ENCODE measurements at places on chromosomes 3 and 15.
A peak's percentile ranks its signal among the peaks of the same experiment; 100 is the strongest.

DNA sequence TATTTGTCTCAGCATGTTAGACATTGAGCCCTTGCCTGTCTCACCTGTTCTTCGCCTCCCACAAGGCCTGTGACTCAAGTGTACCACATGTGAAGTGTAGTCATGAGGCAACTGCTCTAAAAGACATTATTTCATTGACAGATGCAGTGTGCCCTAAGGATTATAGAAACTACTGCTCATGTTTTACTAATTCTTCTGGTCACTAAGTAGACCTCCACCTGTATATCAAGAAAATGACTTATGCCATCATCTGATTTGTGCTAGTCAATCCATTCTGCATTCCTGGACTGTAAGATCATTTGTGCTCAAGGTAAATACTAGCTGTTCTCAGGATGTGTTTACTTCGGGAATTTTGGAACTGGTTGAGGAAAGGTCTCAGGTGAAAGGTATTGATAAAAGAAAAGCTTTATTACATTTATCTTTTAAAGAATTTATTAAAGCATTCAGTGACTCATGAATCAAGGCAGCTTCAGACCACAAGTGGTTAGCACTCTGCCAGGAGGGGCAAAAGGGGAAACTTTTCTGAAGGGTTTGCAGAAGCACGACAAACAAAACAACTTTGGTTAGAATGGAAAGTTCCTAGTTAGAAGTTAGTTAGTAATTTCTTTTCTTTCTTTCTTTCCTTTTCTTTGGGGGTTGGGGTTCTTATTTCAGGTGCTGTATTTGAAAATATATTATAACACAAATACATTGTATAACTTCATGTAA lies 465.3 kb upstream of the CBLB start:
- peak; percentile 6 for DNase-seq

DNA sequence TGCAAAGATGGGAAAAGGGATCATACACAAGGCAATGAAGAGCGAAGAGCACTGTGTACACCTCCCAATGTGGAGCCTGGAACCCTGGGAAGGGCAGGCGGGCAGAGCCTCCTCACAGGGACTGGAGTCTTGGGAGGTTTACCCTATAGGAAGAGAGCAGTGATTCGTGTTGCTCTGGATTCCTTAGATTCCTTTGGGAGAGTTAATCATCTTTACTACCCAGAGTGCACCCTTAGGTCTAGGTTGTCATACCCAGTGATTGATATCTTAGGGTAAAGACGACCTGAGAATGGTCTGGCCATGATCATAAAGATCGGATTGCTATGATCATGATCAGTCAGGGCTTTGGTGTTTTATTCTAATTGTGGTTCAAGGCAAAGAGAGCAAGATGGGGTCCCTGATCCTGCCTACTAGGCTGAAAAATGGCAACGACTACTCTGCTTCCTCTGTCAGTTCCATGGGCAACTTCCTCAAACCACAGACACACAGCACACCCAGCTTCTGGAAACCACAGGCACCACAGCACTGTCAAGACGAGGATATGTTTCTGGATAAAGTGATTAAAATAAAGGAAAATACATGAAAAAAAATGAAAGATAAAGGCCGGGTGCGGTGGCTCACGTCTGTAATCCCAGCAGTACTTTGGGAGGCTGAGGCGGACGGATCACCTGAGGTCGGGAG lies 20.4 kb upstream of the MAP6D1 start:
- no peak for DNase-seq

DNA sequence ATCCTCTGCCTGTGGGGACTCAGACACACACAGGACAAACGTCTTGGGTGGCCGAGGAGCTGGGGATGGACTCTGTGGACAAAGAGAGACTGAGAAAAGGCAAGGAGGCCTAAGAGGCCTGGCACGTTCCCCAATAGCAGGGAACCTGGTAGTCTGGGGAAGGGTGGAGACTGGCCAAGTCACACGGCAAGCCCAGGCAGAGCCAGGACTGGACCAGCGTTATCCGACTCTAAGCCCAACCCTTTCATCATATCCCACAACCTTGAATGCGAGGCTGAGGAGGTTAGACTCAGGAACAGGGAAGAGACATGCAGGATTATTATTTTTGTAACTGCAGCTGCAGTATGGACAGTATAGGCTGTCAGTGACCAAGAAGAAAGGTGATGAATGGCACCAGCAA lies 53.4 kb downstream of the SLC6A11 start:
- no peak for DNase-seq

DNA sequence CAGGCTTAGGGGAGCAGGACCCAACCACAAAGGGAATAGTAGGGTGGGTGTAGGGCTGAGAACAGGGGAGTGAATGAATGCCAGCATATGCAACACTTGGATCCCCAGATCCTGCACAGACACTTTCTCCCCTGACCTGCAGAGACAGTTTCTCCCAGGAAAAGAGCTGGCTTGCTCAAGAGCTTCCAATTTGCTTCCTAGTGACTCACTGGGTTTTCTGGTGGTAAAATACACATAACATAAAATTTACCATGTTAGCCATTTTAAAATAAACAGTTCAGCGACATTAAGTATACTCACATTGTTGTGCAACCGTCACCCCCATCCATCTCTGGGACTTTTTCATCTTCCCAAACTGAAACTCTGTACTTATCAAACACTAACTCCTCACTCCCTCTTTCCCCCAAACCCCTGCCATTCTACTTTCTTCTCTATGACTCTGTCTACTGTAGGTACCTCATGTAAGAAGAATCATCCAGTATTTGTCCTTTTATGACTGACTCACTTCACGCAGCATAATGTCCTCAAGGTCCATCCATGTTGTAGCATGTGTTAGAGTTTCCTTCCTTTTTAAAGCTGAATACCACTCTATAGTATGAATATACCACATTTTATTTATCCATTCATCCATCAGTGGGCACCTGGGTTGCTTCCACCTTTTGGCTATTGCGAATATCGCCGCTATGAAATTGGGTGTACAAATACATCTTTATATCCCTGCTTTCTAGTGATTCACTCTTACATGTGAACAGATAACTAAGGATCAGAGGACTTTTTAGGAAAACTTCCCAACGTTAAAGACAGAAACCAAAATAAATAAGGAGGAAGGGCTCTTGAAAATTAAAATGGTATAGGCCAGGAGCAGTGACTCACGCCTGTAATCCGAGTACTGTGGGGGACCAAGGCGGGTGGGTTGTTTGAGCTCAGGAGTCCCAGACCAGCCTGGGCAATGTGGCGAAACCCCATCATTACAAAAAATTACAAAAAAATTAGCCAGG lies 95.6 kb upstream of the TJP1 start:
- no peak for DNase-seq

DNA sequence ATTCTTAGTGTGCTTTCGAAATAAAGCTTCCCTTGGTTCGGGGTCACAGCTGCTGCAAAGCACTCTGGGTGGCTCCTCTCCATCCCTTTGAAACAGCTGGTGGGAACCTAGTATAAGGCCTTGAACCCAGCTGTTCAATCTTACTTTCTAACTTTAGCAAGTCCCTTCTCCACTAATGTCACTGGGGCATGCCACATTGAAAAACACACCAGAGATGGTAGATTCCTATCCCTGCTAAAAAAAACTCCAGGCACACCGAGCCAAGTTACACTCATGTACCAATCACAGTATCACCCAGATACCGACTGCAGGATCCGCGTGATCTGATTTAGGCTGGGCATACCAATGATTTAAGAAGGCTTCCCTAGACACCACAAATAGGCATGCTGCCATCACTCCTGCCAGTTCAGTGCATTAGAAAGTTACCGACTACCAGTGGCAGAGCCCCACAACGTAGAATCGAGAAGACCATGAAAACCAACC lies 65.0 kb downstream of the WWTR1 start:
- DNase-seq: no peak

DNA sequence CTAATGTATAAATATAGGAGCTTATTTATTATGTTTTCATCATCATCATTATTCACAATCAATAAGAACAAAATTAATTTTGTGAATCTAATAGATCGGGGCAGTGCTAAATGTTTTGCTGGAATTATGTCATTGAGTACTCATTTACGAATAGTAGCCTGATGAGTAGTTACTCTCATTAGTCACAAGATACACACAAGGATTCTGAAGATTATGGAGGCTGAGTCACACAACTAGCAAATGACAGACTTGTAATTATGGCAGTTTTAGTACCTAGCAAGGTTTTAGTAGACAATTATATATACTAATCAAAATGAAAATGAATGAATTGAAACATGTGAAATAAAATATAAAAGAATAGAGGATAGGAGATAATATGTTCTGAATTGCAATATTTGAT lies 954.2 kb downstream of the CADM2 start:
- DNase-seq: no peak

DNA sequence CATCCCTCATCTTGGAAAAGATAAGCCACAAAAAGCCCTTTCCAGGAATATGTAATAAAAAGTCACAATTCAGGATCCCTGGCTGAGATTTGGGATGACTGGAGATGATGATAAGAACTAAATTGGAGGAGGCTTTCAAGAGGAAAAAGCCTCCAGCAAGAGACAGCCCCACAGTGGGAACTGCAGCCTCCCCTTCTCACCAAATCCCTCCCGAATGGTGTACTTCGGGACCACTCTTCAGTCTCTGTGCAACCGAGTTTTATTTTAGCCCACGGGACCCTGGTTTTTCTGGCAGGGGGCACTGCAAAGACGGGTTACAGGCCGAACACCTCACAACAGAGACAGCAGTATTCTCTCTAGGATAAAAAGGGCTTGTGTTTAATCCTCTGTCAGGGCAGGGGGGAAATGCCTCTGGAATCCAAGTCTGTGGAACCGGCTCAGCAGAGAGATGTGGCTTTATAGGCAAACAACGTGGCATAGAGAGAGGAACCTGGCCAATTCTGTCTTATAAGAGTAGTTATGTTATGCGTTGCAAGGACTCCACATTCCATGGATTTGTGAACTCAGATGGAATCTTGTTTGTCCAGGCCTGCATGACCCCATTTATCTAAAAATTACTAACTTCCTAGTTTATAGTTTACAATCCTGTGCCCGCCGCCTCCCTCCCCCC lies 1.2 kb upstream of the LMCD1 start:
- no peak for DNase-seq

DNA sequence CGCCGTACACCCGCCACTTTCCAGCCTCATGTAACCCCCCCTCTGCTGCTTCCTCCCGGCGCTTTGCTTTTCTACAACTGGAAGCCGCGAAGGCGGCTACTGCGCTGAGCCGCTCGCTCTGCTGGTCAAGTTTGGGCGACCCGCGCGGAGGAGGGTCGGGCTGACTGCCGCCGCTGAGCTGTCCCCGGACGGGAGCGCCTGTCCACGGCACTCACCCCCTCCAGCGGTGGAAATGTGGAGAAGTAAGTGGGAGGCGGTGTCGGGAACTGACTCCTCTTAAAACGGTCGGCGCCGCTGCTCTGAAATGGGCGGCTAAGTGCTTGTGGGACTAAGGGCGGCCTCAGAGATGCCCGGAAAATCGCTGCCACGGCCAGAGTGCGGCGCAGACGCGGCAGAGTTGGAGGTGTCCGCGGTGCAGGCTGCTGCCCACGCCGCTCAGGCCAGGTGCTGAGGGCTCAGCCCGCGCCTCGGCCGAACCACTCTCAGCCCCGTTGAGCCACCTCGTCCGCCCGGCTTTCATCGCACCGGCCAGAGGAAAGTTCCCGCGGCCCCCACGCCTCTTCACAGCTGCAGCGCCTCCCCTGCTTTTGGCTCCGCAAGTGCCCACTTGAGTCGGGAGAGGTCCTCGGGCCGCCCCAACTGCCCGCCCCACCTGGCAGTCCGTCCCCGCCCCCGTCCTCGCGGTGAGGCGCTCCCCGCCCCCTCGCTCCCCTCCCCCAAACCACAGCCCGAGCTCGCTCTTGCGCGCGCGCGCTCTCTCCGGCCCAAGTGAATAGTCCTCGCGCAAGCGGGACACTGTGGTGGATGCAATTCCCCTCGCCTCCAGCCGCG lies at the start of gene EPHA6:
Gene EPHA6 (plus strand): TSS at position 775 of the 831 bp plus-strand sequence.
- DNase-seq: no peak

GRCh38 chr3:101656651-101657050 lies 20.3 kb downstream of the ZBTB11 start:
- DNase-seq: no peak

GRCh38 chr15:83556754-83557153 lies 97.2 kb upstream of the ADAMTSL3 start:
- DNase-seq: no peak

GRCh38 chr3:59116233-59116537 lies 66.4 kb upstream of the CFAP20DC start:
- DNase-seq: no peak

DNA sequence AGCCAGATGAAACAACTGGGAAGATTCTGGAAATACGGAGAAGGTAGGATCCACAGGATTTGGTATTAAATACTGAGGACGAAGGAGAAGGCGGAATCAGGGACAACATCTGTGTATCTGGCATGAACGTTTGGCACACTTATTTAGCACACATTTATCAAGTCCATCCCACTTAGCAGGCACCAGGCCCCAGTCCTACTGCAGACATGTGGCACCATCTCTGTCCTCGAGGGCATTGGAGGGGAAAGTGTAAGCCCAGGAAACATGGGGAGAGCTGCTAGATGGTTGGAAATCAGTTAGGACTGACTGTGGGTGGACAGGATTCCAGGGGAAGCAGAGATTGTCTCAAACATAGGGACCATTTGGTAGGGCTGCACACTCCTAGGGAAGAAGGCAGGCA lies 29.0 kb upstream of the LCTL start:
- no peak for DNase-seq

DNA sequence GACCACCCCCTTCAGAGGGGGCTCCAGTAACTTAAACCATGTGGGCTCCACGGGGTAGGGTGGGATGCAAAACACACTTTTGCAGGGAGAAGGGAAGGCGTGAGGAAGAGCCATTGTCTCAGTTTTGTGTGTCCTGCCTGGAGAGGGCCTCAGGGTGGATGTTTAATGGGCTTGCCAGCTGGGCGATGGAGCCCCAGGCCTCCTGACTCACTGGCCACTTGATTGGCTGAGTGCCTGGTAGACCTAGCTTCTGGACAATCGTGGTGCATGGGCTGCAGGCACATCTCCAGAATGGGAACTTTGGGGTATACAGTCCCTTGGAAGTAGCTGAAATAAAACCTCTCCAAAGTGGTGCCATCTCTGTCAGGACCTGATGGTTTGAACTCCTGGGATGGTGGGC lies 118.3 kb upstream of the MRPS22 start:
- DNase-seq: no peak

DNA sequence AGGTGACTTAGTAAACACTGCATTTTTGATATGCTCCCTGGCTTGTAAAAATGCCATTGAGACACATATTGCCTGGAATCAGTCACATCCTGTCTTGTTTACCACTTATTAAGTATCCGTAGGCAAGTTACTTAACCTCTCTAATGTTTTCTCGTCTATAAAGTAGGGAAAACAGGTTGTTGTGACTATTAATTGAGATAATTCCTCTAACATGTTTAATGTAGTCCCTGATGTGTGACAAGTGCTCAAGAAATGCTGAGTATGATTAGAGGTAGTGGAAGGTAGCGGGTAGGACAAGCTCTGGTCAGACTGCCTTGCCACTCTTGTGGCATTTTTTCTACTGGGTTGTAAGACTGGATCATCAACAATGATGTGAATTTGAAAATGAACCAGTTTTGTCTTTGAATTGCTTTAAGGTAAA lies 54.1 kb downstream of the NFKBIZ start:
- no peak for DNase-seq

DNA sequence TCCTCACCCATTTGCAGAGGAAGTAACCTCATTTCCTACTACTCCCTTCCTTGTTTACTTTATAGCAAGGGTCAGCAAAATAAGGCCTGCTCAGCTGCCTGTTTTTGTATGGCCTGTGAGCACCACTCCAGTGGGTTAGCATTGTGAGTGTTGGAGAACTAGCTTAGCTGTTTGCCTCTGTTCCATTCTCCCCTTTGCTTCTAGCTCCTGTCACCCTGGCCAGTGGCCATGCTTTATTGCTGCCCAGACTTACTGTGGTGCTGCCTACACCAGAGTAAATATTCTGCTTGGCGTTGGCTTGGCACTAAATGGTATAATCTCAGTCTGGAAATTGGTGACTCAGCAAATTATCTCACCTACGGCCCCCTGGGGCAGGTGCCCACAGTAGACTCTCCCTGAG lies 8.8 kb downstream of the PDCD6IP start:
- DNase-seq: no peak

Measured in effector memory CD4-positive, alpha-beta T cell (primary cell).